Adipocyte (in vitro differentiated cells): ENCODE measurements at places on chromosomes 13 and 19.

GRCh38 chr19:38928391-38929001, 2.1 kb downstream of the SARS2 start:
- DNase-seq: no peak

DNA sequence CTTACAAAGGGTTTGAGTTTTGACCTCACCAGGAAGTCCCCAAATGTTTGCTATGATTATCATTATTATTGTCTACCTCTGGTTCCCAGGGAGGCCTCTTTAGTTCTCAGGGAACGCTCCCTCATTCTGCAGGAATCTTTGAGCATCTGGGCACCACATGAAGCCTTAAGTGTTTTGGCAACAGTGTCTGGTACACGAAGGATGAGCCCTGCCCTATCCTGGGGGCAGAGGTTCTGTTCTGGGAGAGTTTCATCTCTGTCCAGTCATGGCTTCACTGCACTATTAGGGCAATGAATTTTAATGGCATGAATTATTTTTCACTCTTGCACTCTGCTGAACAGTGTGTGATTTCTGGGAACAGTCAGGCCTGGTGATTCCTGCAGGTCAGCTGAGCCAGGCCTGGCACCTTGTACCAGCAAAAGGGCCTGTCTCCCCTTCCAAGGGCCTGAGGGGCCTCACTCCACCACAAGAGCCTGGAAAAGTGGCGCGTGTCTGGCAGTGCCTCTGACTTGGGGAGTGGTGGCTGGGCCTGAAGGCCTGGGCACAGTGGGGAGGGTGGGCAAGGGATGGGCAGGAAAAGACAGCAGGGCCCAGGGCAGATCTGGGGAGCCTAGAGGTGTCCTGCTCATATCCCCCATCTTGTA, 4.6 kb downstream of the FAM187B start:
- peak; percentile 1 for DNase-seq

GRCh38 chr13:85093808-85094207, 705.4 kb downstream of the SLITRK6 start:
- peak; percentile 11 for DNase-seq

DNA sequence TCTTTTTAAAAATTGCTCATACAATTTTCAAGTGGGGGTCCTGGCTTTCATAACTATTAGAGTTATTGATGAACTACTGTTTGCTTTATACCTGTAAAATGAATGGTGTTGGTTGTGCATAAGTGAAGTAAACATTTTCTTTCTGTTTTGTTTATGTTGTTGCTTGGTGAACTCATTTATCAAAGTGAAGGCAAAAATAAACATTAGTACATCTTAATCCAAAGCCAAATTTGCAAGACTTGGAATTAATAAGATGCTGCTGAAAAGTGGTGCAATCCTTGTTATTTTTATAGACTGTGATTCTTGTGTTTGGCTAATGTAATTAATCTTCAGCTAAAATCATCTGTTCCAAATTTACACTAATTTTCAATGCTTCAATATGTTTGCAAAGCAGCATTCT, 24.4 kb upstream of the DCT start:
- DNase-seq: no peak
